ENCODE measurements at places on chromosomes 2 and 18.

GRCh38 chr2:28654663-28655320 is 96.8 kb upstream of the PPP1CB start:
- no peak for DNase-seq

GRCh38 chr2:238685713-238686112 is 162.2 kb upstream of the TWIST2 start:
- no peak for DNase-seq

GRCh38 chr2:9800975-9801726 is 42.1 kb upstream of the TAF1B start:
- peak; percentile 25 for DNase-seq

- DNase-seq: no peak
Measured at GRCh38 chr2:12619975-12620374, 96.8 kb upstream of the TRIB2 start.

- DNase-seq: no peak
Measured at GRCh38 chr2:118431586-118431985, 343.3 kb downstream of the INSIG2 start.

- no peak for DNase-seq
Measured at GRCh38 chr2:97957432-97958183, 38.1 kb downstream of the TMEM131 start.

DNA sequence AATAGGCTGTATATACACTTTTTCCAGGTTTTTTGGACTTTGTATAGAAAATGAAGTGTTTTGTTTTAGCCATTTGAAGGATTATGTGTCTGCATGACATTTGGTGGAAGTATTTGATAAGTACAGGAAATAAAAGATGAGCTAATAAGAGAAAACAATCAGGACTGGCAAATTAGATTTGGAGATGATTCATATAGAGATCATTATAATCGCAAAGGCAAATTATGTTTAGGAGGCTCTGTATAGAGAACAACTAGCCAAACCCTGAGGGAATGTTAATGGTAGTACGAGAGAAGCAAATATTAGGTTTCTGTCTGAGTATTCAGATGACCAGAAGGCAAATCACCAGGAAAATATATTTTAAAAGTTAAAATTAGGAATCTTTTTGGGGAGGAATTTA is 41.7 kb downstream of the PLCL1 start:
- DNase-seq: no peak

GRCh38 chr2:152095146-152095545 is 3.7 kb downstream of the CACNB4 start:
- DNase-seq: no peak

- DNase-seq: no peak
Measured at GRCh38 chr2:238908960-238909951, 61.4 kb downstream of the TWIST2 start.

- no peak for DNase-seq
Measured at GRCh38 chr2:189134485-189134884, 45.1 kb downstream of the COL5A2 start.

GRCh38 chr18:42296723-42297122 is 341.7 kb downstream of the PIK3C3 start:
- DNase-seq: no peak

- DNase-seq: no peak
Measured at GRCh38 chr2:226643946-226644282, 155.7 kb downstream of the IRS1 start.

DNA sequence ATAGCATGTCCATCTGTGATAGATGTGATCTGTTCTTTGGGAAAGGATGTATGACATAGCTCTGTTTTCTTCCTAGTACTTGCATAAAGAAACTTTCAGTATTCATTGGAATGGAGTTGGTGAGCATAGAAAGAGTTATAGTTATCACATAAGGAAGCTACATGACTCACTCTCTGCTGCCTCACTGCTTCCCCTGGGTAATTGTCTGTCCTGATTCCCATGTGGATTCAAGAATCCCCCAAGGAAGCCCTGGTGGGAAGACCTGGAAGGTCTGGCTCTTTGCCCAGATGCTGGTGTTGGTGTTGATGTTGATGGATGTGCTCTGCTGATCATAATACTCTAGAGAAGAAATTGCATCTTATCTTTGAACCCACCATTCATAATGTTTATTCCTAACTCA is 60.6 kb downstream of the PTPN4 start:
- DNase-seq: no peak

DNA sequence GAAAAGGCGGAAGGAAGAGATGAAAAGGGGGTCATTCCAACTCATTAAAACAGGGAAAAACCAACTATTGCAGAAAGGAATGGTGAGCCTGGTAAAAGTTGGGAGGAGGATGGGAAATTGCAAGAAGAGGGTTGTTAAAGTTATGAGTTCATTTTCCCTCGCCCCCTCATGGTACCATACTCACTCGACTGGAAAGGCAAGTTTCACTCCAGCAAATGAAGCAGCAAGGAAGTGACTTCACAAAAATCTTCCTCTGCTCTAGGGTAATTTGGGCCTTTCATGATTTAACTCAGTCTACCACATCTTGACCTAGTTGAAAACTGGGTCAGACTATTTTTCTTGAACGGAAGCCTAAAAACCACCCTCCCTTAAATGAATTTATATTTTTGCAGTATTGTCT is 22.8 kb upstream of the DAW1 start:
- DNase-seq: no peak

DNA sequence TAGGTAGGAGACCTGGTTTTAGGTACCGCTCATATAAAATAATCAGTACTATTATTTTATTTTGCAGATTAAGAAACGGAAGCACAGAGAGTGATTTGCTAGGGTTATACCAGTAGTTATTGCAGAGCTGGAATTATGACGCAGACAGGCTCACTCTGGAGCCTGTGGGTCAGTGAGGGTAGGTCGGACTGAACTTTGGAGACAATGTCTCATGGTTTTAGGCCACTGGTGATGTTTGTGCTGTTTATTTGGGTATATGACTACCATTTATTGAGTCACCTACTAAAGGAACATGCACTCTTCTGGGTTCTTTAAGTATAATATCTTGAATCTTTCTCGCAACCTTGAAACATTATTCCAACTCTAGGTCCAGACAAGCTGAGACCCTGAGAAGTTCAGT is 33.5 kb upstream of the IL1R1 start:
- DNase-seq: no peak

DNA sequence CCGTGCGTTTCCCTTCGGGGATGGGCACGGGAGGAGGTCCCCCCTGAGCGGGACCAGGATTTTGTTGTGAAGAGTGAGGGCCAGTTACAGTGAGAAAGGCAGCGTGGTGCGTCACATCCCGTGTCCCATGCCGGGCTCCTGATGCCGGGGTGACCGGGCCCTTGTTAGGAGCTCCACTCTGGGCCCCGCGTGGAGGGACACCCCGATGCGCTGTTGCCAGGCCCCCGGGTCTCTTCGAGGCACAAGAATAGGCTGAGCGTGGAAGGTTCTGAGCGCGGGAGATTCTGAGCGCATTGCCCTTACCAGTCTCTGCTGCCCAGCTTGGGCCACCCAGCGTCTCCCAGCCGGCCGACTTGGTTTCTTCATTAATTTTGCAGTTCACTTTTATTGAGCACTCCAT is 17.6 kb downstream of the CTDP1 start:
- DNase-seq: no peak

GRCh38 chr2:157327200-157327599 is 1.6 kb upstream of the ERMN start:
- no peak for DNase-seq

DNA sequence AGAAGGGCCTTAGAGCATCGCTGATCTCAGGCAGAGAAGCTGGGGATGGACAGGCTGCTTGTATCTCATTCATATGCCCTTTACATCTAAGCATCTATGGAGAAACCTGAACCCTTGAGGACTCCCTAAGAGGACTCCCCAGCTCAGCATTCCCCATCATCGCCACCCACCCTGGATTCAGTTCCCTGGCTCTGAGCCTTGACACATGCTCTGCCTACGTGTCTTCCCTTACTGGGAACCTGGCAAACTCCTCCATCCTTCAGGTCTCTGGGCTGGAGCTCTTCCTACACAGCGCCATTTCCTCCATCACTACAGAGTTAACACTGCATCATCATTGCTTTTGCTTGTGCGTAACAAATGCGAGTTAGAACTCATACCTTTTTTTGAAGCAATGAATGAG is 31.2 kb upstream of the OTOF start:
- DNase-seq: no peak

DNA sequence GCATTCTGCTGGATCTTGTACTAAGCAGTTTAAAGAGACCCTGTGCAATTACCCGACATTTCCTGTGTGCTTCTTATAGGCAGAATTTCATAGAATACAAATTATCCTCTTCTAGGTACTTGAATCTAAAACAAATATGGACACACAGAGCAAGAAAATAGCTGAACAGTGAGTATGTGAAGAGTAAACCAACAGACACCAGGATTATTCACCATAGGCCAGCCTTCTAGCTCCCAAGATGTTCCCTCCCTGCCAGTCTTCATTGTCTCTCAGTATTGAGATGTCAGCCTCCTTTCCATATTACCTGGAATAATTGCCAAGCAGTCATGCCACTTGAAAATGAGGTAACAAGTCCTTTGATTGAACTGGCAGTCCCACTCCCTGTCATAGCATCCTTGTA is 187.1 kb downstream of the PTPRM start:
- no peak for DNase-seq

DNA sequence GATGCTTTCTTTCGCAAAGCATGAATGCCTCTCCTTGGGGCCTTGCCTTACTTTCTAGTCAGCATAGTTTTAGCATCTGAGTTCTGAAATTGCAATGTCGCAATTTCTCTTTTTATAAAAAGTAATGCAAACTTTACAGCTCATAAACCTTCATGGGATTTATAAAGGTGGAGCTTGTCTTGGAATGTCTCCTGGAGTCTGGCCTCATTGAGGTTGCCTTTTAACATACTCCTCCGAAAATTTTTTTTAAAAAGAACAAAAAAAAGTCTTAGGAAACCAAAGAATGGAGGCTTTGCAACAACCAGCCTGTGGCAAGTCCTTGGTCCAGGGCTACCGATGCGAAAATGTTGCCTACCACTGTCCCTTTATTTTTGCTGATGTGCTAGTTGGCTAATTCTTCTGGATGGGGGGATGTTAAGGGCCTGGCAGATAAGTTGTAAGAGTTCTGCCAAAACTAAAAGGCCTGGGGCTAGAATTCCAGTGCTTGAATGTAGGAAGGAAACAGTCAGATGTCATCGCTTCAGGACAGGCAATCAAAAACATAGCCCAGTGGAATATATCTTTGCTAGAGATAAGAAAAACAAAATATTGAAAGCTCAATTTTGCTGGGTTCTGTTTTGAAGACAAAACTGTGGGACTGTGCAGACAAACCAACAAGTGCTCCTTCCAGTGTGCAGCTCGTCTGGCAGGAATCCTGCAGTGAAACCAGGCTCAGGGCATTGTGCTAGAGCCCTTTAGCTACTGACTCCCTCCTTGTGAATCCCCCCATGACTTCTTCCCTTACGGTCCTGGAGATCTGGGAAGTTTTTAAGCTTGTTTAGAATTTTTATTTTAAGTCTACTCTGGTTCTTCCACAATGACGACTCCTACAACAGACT is 213.0 kb downstream of the PIEZO2 start:
- no peak for DNase-seq

GRCh38 chr2:182595650-182596049 is 120.4 kb upstream of the DNAJC10 start:
- no peak for DNase-seq
